WTC11 (cell line): ENCODE measurements at places on chromosomes 5 and 9. TPM values are rescaled to one million over a fixed set of nuclear protein-coding genes. Genes with fewer than 3 reads are reported as not detected.

Gene ZNF484
- total RNA-seq: 12.8 to 14.1 TPM (median 13.3 TPM) in 3 replicates

DNA sequence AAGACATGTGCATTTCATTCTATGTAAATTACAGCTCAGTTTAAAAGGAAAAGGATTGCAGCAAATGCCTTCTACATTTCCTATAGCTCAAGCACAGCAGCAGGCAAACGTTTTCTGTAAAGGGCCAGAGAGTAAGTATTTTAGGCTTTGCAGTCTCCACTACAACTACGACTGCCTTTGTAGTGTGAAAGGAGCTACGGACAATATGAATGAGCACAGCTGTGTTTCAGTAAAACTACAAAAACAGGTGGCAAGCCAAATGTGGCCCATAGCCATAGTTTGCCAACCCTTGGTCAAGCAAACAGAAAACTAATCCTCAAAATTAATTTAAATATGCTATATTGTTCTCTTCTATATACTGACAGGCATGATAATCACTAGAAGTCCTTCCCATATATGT, 7.2 kb downstream of the PTBP3 start:
- DNase-seq: no peak

Gene NOXA1
- total RNA-seq: 2.9 to 5.9 TPM (median 4.8 TPM) in 3 replicates

DNA sequence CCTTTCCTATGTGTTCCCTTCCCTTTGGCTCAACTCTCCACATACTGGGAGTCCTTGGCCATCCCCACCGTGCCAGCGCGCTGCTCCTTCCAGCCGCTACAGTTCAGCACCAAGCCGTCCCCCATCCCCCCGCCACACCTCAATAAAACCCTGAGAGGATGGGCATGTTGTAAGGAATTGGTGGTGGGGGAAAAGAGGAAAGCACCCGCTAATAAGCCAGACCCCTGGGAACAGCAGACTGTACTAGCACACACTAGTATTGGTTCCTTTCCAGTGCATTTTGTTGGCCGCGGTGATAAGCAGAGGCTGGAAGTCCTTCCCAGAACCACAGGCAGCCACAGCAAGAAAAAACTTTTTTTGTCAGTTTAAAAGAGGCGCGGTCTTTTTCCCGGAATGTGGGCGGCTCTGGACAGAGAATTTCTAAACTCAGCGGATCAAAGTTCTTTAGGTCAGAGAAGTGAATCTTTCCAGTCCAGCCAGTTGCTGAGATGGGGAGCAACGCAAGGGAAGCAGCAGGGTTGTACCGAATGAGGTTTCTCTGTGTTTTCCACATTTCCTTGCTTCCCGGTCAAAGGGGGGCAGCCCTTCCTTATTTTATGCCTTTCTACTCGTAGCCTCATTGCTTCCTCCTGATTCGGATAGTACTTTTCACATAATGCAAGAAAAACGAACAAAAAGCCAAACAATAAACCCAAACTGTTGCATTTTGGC, 2.1 kb downstream of the CHSY3 start:
- DNase-seq: peak; percentile 30

- no peak for DNase-seq
These were observed 90.9 kb upstream of the GRAMD2B start for GRCh38 chr5:126332326-126332725.

Gene SPINK7
- total RNA-seq: not detected in 3 replicates

Gene IFT74
- 15.2 to 21.6 TPM (median 17.3 TPM) in 3 replicates for total RNA-seq

- no peak for DNase-seq
These were observed 75.8 kb downstream of the AOPEP start for GRCh38 chr9:94802251-94802650.

DNA sequence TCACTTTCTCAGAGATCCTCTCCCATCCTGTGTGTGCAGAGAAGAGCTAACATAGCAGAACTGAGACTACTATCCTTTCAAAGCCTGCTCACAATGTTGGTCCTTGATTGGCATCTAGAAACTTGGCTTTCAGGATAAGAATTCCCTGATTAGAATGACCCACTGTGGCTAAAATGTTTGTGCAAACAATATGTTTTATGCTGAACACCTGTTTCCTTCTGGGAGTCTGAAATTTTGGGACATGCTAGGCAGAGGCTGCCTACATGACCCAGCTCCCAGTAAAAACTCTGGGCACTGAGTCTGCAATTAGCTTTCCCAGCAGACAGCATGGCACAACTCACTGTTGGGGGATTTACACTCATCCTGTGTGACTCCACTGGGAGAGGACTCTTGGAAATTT, 78.9 kb downstream of the CFAP95 start:
- DNase-seq: no peak

Gene FEM1C
- 12.1 to 13.6 TPM (median 12.4 TPM) in 3 replicates for total RNA-seq

DNA sequence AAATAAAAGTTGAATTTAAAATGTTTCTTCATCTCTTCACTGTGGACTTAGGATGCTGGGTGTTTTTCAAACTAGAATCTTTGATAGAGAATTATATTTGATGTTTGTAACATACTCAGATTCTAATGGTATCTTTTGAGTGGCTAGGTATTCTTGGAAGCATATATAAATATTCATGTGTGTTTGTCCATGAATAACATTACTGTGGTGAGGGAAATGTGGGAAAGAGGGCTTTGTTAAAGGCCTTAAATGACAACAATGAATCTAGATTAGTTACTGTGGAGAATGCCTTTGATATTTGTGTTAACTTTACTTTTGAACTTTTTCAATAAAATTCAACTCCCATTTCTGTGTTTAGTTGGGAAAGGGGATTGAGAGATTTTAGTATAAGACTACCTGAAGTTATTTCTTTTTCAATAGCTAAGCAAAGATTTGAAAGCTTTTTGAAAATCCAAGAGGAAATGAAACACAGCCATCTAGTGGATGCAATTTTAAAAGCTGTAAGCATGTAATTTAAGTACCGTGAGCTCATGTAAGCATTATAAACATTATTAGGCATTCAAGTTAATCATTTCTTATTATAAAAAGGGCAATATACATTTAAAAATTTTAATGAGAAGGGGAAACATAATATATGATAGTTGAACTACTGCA, 69.6 kb downstream of the CCDC171 start:
- no peak for DNase-seq

DNA sequence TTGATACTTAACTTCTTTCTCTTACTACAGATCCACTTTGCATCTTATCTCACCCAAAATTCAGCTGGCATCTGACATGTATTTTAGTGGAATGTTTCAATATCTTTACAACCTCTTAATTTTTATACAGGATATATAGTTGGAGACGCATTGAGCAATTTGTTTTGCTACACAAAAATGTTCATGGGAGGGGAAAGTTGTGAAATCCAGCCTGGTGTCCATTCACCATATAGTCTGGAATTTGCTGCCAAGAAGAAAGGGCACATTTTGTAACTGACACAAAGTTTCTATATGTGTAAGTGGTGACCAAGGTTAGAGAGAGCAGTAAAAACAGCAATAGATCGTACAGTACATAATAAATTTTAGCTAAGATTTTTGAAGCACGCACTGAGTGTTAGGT, 14.0 kb upstream of the CHD1 start:
- DNase-seq: no peak
